ENCODE measurements at places on chromosomes 4 and X. TPM values are rescaled to one million over a fixed set of nuclear protein-coding genes. Genes with fewer than 3 reads are reported as not detected.

DNA sequence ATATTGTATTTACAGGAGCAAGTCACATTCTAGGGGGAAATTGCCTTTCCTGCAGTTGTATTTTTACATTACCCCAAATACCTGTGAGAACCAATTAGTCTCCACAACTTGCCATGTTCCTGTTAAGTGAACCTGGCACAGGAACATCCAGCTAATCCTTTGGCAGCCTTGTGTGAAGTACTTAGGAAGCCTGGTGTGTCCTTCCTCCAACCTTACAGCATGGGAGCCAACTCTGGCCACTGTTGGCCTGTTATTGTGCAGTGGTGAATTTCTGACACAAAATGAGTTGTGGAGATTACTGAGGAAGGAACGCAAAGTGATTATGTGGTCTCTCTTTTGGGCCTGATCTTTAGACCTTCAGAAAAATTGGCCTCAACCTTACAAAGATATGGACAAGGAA lies 238.0 kb upstream of the PITX2 start:
- DNase-seq, result no peak

GRCh38 chr4:14446311-14446710 lies 556.0 kb upstream of the CPEB2 start:
- DNase-seq, result no peak

GRCh38 chr4:155071962-155072361 lies 136.5 kb upstream of the NPY2R start:
- DNase-seq, result no peak

GRCh38 chr4:127634181-127634580 lies 1.4 kb downstream of the INTU start:
- DNase-seq, result no peak

- DNase-seq, result peak; percentile 46
These were observed at the start of gene SNCA for GRCh38 chr4:89836897-89837384. SNCA (minus strand) TSS chr4:89837161; CDS start chr4:89835667, 1,494 bp downstream.

GRCh38 chr4:121397941-121398601 lies 17.3 kb upstream of the QRFPR start:
- DNase-seq, result no peak

DNA sequence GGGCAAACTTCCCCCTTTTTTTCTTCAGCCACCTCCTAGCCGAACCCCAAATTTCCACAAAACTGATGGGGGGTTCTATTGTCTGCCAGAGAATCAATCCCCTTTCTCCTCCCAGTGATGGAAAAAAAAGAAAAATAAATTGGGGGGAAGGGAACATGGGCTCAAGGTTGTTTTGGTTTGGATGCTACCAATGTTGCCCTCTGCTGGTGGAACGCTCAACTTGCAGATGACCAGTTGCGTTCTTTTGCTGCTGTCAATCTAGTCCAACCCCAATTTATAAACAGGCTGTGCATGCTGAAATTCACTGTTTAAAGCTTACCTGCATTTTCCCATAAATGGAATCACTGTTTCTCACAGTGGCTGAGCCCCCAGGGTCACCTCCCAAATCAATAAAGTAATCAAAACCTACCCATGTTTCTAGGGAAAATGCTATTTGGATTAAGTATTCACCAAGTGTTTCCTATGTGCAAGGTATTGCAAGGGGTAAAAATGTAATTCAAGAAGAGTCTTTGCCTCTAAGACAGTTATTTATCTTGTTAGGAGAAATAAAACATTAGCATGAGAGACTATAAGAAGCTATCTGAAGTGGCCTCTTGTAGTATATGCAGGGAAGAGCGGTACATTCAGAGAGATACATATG lies 116.7 kb upstream of the TMEM164 start:
- DNase-seq, result peak; percentile 8

GRCh38 chr4:168656946-168657473 lies 160.2 kb downstream of the PALLD start:
- no peak for DNase-seq

DNA sequence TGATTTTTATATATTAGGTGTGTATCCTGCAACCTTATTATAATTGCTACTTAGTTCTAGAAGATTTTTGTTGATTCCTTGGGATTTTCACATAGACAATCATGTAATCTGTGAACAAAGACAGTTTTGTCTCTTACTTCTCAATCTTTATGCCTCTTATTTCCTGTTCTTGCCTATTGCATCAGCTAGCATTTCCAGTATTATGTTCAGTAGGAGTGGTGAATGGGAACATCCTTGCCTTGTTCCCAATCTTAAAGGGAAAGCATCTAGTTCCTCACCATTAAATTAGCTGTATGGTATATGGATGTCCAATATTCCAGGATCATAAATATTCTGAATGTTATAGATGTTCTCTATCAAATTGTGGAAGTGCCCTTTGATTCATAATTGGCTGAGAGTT lies 41.8 kb downstream of the AWAT2 start:
- no peak for DNase-seq

DNA sequence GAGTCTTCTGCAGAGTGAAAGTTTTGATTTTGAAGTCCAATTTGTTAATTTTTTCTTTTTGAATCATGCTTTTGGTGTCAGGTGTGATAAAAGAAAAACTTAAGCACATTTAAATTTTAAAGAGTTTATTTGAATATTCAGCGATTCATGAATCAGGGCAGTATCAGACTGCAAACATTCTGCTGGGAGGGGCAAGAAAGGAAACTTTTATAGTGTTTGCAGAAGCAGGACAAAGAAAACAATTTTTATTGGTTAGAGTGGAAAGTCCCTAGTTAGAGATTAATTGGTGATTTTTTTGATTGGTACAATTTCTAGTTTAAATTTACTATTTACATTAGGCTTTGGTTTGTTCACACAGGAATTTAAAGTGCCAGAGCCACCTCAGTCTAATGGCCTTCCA lies 1.5 kb upstream of the DIPK2B start:
- DNase-seq, result no peak

DNA sequence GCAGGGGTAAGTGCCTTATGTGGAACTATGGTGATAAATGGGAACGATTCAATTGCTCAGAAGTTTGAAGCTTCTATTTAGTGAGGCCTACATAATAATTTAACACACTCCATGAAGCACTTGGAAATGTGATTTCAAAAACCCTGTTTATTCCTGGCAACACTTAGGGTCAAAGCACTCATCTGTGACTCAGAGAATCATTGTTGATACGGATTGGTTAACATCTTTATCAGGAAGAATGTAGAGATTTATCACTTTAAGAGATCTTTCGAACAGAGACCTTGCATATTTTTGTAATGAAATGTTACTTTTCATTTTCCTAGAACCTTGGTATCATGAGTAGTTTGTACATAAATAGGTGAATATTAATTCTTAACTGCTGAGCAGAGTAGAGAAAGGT lies 269.1 kb upstream of the SLIT2 start:
- DNase-seq, result no peak

- peak; percentile 20 for DNase-seq
These were observed 15.2 kb downstream of the HSD17B11 start for GRCh38 chr4:87375719-87376291.

DNA sequence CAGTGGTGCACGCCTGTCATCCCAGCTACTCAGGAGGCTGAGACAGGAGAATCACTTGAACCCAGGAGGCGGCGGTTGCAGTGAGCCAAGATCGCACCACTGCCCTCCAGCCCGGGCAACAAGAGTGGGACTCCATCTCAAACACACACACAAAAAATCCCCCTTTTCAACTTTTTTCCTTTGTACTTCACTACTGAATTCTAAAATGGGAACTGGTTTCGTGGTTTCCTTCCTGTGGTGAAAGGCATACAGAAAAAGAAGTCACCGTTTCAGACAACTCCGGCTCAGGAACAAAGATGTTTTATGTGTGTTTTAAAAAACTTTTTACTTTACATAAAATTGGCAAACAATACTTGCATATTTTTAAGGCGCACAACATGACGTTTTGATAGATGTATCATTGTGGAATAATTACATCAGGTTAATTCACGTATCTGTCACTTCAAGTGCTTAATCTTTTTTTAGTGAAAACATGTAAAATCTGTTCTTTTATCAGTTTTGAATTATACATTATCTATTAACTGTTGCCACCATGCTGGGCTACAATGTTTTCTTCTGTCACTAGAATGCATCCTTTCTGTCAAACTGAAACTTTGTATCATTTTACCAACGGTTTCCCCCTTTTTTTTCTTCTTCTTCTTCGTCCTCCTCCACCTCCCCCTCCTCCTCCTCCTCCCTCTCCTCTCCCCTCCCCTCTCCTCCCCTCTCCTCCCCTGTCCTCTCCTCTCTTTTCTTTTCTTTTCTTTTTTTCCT lies 186.0 kb downstream of the CRLF2 start:
- DNase-seq, result no peak

DNA sequence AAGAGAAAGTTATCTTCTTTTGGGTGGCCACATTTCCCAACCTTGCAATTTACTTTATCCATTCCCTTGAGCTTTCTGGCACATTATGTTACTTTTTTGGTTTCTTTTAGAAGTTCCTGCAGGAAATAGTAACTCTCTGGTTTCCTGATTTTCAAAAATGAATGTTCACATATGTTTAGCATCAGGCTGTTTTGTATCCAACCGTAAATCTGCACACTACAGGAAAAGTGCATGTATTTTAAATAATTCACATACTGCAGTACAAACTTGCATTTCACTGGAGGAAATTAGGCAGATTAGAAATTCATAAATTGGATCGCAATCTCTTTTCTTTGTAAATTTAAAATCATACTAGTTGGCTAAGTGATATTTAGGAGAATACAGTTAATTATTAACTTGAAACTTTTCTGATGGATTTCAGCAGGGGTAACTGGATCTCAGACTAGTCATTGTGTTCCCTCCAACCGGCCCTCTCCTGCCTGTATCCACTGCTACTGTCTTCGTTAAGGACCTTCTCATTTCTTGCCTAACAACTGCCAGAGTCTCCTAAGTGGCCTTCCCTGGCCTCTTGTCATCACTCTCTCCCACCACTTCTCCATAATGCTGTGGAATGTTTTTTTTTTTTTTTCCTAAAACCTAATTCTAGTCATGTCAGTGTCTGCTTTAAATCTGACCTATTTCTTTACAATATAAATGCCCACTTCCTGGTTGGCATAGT lies 137.2 kb downstream of the UNC5C start:
- DNase-seq, result no peak

DNA sequence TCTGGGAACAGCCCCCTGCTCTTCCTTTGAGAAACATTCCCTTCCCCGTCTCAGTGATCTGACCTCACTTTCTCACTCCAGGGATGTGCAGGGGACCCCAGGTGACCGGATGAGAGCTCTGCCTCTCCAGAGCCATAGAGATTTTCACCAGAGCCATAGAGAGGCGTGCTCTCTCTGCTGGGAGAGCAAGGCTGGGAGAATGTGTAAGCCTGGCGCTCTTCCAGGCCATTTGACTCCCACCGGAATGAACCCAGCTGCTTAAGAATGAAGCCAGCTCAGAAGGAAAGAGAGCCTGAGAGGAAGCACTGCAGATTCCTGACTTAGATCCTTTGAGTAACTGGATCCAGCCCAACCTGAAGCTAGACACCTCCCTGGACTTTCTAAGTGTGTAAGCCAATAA lies 106.4 kb downstream of the DHX15 start:
- DNase-seq, result peak; percentile 34

DNA sequence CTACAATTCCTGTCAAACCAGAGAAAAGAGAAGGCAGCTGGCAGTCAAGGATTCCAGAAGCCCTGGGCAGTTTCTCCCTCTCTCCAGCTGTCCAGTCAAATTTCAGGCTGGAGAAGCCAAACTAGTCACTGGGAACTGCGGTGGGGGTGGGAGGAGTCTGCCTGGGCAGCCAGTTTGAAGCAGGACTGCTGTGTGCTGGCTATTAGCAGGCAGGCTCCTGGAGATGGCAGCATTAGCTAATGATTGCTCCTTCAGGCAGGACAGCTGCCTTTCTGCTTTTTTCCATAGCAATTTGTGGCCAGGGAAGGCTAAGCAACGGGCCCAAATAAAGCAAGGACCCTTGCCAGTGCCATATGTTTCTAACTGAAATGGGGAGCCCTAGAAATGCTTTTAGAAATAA lies 44.7 kb upstream of the FGF13 start:
- peak; percentile 56 for DNase-seq

- DNase-seq, result no peak
These were observed 267.2 kb downstream of the FBXO8 start for GRCh38 chr4:174016251-174016650.

- peak; percentile 23 for DNase-seq
These were observed 9.1 kb upstream of the SLC25A5 start for GRCh38 chrX:119459181-119459580.

GRCh38 chr4:76053730-76054129 lies 17.9 kb upstream of the CXCL11 start:
- no peak for DNase-seq

- DNase-seq, result no peak
These were observed 20.8 kb upstream of the SEL1L3 start for GRCh38 chr4:25883565-25883964.

DNA sequence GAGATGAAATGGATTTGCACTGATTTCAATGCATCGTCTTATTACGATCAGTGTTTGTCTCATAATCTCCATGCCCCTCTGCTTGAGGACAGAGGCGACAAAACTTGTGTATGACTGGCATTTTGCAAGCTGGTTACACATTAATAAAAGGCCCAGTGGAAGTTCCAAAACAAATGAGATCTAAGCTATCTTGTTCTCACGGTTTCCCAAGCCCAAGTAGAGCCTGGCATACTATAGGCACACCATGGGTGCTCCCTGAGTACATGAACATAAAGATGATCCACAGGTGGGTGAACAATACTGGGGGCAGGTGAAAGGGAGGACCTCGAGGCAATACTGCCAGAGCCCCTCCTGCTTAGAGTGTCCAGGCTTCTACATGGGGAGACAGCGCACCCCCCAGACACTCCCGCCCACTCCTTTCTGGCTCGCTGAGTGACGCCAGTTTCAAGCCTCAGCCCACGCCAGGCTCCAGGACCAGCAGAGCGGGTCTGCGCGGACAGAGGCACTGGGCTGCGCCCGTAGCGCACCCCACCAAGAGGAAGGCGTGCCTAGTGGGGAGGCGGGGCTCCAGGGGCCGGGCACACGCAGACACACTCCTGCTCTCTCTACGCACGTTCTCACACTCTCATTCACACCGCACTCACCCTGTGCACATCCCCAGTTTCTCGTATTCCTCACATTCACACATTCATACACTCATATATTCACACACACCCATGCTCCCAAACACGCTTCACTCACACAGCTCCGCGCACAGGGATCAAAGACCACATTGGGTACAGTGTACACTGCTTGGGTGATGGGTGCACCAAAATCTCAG lies 8.9 kb upstream of the GSX2 start:
- peak; percentile 42 for DNase-seq

GRCh38 chr4:110084154-110084553 lies 114.3 kb downstream of the ELOVL6 start:
- no peak for DNase-seq

- no peak for DNase-seq
These were observed 19.7 kb downstream of the SLAIN2 start for GRCh38 chr4:48361012-48361400.

GRCh38 chr4:66681962-66682361 lies 863.3 kb downstream of the CENPC start:
- no peak for DNase-seq

GRCh38 chr4:78345237-78345636 lies 206.3 kb upstream of the ANXA3 start:
- no peak for DNase-seq

GRCh38 chr4:13263967-13264525 lies 220.1 kb downstream of the RAB28 start:
- DNase-seq, result no peak

The HSFX1 gene
- total RNA-seq, result not detected

The PABPC5 gene
- 1.1 TPM for total RNA-seq

The SPANXC gene
- total RNA-seq, result not detected

The TSPAN5 gene
- total RNA-seq, result 12.6 TPM

The BRS3 gene
- not detected for total RNA-seq

The ARMCX4 gene
- total RNA-seq, result not detected

The TMPRSS11F gene
- total RNA-seq, result not detected

The RAPGEF2 gene
- 14.5 TPM for total RNA-seq

The RNF128 gene
- total RNA-seq, result 0.30 TPM

The STK32B gene
- total RNA-seq, result not detected
